Retina (tissue), 1 donor: ENCODE measurements at places on chromosomes 4 and X.

GRCh38 chrX:9728261-9728660 is 37.4 kb downstream of the GPR143 start:
- no peak for DNase-seq

DNA sequence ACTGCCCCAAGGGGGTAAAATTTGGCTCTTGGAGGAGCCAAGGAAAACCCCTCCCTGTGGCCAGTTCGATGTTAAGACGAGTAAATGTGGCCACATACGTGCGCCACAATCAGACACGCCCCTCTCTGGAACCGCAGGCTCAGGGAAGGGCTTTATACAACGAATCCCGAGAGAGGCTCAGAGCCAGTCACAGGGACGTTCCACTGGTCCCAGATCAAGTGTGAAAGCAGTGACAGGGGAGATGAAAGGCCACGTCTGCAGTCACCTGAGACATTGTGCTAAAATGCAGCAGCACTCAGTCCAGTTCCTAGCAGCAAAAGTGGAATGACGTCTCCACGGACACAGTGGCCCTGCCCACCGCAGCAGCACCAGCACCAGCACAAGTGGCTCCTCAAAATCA is 68.0 kb downstream of the ACOX3 start:
- no peak for DNase-seq

- DNase-seq = no peak
Measured at GRCh38 chr4:187118602-187119120, 395.0 kb upstream of the FAT1 start.

- no peak for DNase-seq
Measured at GRCh38 chr4:182537031-182537795, 294.0 kb downstream of the TENM3 start.

DNA sequence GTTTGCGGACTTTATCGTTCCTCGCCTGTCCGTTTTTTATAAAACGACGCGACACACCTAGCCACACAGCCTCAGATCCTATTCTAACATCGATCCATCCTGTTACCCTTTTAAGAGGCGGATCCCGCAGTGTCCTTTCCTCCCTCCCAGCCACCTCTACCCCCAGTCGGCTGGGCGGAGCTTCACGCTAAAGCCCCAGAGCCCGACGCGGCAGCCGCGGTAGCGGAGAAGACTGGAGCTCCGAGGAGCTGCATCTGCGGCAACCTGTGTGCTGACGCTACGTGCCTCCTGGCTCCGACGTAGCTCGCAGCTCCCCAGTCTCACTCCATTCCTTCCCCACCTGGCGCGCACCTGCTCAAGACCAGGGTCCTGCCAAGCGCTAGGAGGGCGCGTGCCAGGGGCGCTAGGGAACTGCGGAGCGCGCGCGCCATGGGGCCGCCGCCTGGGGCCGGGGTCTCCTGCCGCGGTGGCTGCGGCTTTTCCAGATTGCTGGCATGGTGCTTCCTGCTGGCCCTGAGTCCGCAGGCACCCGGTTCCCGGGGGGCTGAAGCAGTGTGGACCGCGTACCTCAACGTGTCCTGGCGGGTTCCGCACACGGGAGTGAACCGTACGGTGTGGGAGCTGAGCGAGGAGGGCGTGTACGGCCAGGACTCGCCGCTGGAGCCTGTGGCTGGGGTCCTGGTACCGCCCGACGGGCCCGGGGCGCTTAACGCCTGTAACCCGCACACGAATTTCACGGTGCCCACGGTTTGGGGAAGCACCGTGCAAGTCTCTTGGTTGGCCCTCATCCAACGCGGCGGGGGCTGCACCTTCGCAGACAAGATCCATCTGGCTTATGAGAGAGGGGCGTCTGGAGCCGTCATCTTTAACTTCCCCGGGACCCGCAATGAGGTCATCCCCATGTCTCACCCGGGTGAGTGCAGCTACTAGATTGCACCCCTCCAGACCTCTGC is at the start of gene RNF128:
Gene RNF128, plus strand, starts transcription at position 217 of the 953 bp plus-strand sequence. Its CDS starts 213 bp downstream, at position 430.
- peak; percentile 70 for DNase-seq

DNA sequence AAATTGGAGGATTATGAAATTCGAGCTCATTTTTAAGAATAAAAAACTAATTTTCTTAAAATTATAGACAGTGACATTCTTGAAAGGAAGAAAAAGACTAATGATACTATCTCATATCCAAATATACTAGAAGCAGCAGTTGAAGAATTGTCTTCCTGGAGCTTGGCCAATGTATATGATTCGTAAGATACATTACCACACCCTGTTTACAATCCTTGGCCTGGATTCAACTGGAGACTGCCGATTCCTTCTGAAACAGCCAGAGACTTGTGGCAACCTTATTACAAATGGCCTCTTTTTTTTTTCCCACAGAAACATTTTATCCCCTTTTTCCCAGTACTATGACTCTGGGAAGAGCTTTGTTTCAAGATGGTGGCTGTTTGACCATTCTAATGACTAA is 571.2 kb upstream of the FAT1 start:
- no peak for DNase-seq
